ENCODE measurements at places on chromosomes 7 and 10. TPM values are rescaled to one million over a fixed set of nuclear protein-coding genes. Genes with fewer than 3 reads are reported as not detected.

Gene ADRB1
- 48.0 TPM for total RNA-seq

Gene ITGA8
- 6.2 TPM for total RNA-seq

Gene KLF14
- 0.15 TPM for total RNA-seq

Gene RELN
- total RNA-seq = 4.1 TPM

Gene LRRC17
- 3.0 TPM for total RNA-seq

Gene CALCR
- 0.28 TPM for total RNA-seq

Gene STN1
- total RNA-seq = 25.7 TPM

Gene ATAD1
- 109 TPM for total RNA-seq

Gene ITPRID1
- not detected for total RNA-seq

Gene CLCN1
- total RNA-seq = not detected

Gene ANKRD2
- total RNA-seq = 19.3 TPM

Gene RNF32
- 0.49 TPM for total RNA-seq

Gene ASB15
- total RNA-seq = 53.7 TPM

Gene ZNF32
- 50.9 TPM for total RNA-seq

Gene SEM1
- total RNA-seq = 67.9 TPM

Gene LIPK
- not detected for total RNA-seq

Gene GDF2
- total RNA-seq = 0.20 TPM

Gene RTKN2
- total RNA-seq = 0.17 TPM

Gene CPA2
- total RNA-seq = 0.67 TPM

Gene PNLIPRP2
- total RNA-seq = not detected

Gene SLC18A3
- 0.14 TPM for total RNA-seq
